Bronchial epithelial cell (primary cell): ENCODE measurements at places on chromosomes 2 and 18. TPM values are rescaled to one million over a fixed set of nuclear protein-coding genes. Genes with fewer than 3 reads are reported as not detected.

Gene HMSD
- total RNA-seq: 0.13 and 0.26 TPM in 2 replicates

GRCh38 chr2:60347781-60348180, 205.7 kb downstream of the BCL11A start:
- DNase-seq: peak; percentile 71

Gene C2orf80
- total RNA-seq: not detected in 2 replicates

GRCh38 chr2:225559072-225559415, 159.5 kb downstream of the NYAP2 start:
- DNase-seq: no peak

Gene C1GALT1C1L
- total RNA-seq: not detected in 2 replicates

- no peak for DNase-seq
Measured at GRCh38 chr2:161161074-161161706, 962 bp downstream of the TANK start.

Gene AQP12A
- not detected in 2 replicates for total RNA-seq

GRCh38 chr2:222891890-222892289, 31.1 kb downstream of the ACSL3 start:
- peak; percentile 43 for DNase-seq

DNA sequence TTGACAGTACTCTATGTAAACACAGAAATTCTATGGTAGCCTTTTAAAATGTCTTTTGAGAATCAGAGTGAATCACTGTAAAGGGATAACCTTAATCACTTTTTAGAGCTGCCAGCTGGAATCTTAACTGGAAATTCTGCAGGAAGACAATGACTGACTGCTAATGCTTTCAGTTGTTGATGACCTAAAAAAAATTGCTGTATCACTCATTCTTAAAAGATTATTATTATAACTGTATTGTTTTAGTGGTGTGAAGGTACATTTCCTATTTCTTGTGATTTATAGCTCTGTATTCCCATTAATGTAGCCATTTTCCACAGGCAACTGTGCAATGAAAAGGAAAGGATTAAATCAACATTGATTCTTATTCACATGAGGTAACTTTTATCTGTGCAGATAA, 260.5 kb downstream of the CALCRL start:
- DNase-seq: no peak

DNA sequence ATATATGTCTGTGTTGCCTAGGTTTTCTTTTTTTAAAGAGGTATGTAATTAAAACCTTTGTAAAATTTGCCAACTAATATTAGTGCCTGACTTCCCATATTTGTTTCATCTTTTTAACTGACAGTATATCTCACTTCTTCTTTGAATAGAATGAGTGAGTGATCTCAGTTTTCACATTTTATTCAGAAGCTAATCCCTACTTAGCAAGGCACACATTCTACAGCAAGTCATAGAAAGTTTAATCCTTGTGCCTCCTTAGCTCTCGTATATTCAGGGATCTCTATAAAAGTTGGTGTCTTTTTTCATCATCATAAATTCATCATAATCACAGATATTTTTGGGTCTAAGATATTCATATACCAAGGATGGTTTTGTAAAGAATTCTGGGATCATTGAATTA, 66.6 kb downstream of the RIF1 start:
- DNase-seq: no peak

- DNase-seq: peak; percentile 98
Measured at GRCh38 chr18:26617151-26617554, 68.8 kb upstream of the KCTD1 start.

DNA sequence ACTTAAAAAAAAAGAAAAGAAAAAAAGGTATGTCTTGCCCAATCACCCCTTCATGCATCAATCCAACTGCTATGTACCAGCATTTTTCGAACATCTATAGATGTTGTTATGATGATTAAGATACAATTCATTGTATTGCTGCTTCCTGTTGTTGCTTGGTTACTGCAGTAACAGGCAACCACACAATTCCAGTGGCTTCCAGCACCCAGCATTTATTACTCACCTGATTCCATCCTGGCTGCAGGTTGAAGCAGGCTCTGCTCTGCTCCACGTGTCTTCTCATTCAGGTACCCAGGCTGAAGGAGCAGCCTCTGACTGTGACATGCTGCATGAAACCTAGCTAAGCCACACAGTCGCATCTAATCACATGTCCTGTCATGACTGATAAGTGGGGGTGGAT, 196.9 kb downstream of the INO80D start:
- DNase-seq: peak; percentile 100

Gene MYO1B
- 247 and 311 TPM in 2 replicates for total RNA-seq

GRCh38 chr2:173151671-173152401, 76.2 kb downstream of the MAP3K20 start:
- DNase-seq: peak; percentile 100

- no peak for DNase-seq
Measured at GRCh38 chr2:240165034-240165433, 24.6 kb upstream of the OTOS start.

DNA sequence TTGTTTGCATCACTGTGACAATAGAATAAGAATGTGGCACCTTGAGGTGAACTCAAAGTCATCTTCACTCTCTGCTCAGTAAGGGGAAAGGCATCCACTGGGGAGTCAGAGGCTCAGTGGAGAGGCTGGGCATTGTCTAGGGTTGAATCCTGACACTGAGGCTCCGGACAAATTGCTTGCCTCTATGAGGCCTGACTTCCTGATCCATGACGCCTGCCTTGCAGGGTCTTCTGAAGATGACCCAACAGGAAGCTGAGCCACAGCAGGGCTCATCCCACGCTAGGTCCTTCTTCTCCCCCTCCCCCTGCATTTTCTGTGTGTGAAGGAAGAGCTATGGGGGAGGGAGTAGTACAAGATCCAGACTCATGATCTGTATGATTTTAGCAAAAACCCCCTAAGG, 265.1 kb downstream of the SH3BP4 start:
- no peak for DNase-seq

Gene XDH
- 1.9 and 6.1 TPM in 2 replicates for total RNA-seq

GRCh38 chr2:37790019-37790418, 118.6 kb upstream of the CDC42EP3 start:
- peak; percentile 78 for DNase-seq

Gene SLC35F5
- total RNA-seq: 112 and 130 TPM in 2 replicates
